ENCODE measurements at places on chromosomes 1 and 21.

GRCh38 chr1:100730130-100730529 lies 10.6 kb downstream of the VCAM1 start:
- DNase-seq, result no peak

GRCh38 chr1:56570924-56571372 lies 8.4 kb downstream of the PLPP3 start:
- DNase-seq, result no peak

DNA sequence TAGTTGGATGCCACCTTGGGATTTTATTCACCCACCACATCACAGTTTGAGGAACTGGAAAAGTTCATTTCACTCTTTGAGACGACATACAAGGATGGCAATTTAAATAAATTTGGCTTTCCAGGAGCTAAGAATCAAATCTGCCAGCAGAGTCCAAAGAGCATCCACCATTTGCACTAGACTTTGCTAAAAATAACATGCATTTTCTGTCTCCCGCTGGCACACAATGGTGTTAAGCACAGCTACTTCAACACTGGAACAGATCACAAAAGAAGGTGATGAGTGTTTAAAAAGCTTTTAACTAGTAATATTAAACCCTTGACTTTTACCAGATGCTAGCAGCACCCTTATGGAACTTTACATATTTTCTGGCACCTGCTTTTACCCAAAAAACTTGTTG lies 44.6 kb downstream of the MAEL start:
- DNase-seq, result no peak

DNA sequence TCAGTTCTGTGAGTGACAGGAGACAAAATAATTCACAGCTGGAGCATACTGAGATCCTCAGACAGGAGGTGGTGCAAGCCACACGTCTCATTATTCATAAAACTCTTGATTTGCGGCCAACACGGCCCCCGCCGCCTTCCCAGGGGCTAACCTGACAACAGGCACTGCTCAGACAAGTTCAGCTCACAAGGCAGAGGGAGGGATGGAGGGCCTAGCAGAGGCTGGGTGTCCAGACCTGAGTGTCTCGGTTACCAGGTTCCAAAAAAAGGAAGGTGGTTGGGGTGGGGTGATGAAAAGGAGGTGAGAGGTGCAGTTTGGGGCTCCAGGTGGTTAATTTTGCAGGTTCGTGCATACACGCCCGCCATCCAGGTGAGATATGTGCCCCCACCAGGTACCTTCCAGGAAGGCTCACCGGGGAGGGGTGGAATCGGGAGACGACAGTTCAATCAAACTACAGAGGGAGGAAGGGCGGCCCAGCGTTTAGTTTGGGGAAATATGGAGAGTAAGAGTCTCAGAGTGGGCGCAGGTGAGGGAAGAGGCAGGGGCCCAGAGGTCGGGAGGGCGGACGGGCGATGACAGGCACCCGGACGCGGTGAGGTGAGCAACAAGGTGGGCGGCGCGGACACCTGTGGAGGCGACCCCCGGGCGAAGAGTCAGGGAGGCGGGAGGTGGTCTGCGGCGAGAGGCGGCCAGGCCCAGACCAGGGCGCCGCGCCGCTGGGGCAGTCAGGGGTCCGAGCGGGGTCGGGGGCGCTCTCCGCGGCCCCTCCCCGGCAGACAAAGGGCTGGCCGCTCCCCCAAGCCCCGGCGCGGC lies 629 bp downstream of the CTNNBIP1 start:
- DNase-seq, result no peak

- no peak for DNase-seq
Measured at GRCh38 chr1:38608202-38608864, 251.2 kb downstream of the RRAGC start.

- DNase-seq, result no peak
Measured at GRCh38 chr1:173240609-173241008, 33.5 kb upstream of the TNFSF4 start.

GRCh38 chr1:37716321-37716720 lies 24.0 kb downstream of the CDCA8 start:
- no peak for DNase-seq

DNA sequence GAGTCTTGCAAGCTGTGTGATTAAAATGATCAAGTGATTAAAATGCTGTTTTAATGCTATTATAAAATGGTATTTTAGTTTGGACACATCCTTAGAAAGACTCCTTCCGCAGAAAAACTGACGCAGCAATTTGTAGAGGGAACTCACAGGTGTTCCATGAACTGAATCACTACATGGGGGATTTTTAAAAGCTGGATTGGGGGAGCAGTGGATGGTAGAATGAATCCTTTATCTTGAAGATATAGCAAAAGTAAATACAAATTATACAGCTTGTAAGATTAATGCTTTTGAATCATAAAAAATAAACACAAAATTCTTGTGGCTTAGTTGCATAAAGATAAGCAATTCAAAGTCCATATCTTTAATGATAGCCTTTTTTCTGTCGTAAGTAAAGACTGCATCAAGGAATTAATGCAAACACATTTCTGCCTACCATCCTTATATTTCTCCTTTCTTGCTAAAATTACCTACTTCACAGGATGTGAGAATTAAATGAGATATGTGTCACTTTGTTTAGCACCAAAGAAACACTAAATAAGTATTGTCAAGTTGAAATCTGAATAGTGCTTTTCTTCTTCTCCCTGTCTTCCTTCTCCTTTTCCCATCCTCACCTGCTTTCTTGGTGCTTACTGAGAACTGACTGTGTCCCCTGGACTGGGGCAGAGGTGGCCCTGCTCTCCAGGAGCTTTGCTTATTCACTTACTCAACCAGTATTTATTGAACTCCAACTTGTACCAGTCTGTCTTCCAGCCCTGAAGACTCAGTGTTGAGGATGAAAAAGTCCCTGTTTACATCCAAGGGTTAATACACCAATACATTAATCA lies 61.5 kb upstream of the F3 start:
- DNase-seq, result no peak

DNA sequence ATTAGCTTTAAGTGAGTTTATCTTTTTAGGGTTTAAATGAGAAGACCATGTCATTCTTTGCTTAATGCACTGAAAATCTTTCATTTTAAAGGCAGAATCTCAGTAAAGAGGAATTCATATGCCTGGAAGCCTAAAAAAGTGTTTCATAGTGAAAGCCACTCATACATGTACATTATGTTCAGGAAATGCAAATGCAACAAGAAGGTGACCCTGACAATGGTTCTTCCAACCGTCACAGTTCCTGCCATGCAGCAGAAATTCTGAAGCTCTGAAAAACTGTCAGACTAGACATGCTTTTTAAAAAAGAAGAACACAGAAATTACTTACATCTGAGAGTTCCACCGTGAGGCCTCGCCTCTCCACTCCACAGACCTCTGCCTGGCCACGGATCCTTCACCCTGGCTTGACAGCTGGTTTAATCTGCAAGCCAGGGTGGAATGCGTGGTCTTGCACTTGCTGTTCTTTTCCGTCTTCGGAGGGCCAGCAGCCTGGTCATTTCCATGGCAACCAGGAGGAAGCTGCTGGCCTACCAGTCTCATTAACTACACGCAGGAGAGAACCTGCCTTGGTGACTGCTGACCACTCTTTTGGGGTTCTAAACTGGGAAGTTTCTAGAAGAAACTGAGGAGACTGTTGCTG lies 41.8 kb upstream of the PAXBP1 start:
- DNase-seq, result no peak

- no peak for DNase-seq
Measured at GRCh38 chr1:66175581-66175980, 358.4 kb upstream of the SGIP1 start.

DNA sequence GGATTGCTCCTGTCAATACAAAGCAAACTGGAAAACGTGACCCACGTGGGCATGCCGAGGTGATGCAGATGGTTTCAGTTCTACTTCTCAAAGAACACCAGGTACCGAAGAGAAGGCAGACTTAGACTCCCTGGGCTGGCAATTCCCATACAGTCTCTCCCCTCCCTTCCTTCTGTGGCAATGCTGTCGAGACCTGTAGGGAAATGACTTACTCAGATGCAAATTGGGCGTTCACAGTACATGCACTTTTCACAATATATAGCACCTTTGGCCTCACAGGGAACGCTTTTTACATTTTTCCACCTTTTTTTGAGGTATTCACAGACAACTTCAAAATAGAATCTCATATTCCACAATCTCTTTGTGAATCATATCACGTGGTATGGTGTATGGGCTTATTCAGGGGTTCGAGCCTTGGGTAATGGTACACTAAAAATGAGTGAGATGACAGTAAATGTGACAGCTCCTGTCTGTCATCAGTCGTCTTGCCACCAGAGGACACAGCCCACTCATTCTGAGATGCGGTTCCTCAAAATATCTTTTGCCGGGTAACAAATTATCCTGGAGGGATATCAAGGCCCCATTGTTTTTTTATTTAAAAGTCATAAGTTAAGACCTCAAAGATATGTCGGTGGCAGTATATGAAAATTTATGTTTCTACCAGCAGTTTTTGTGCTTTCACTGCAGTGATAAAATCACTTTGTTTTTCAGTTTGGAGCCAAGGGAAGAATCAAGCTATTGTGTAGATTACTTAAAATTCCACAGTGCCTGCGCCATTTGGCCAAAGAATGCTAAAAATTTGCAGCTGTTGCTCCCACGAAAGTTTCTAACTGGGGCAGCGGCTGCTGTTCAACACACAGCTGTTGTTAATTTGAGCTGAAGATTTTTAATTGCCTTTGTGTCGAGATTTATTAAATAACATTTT lies 168.4 kb downstream of the ZZZ3 start:
- DNase-seq, result no peak

GRCh38 chr1:61481315-61481715 lies 243.6 kb downstream of the TM2D1 start:
- no peak for DNase-seq

Data from left forelimb (tissue), 1 donor.